T-helper 1 cell treated with Interleukin-12 subunit alpha and Interleukin-12 subunit beta and Interleukin-4 antibody, amounts not matched to agents 30 ng/mL and 1 ng/mL, for 36 hours (primary cell): ENCODE measurements at places on chromosomes 7 and 10. TPM values are rescaled to one million over a fixed set of nuclear protein-coding genes. Genes with fewer than 3 reads are reported as not detected.

NCAPG2 gene
- total RNA-seq = 88.6 and 92.6 TPM in 2 replicates

PNLIPRP1 gene
- not detected in 2 replicates for total RNA-seq

CDC14C gene
- not detected in 2 replicates for total RNA-seq

ANKRD30A gene
- not detected in 2 replicates for total RNA-seq

GNGT1 gene
- not detected in 2 replicates for total RNA-seq

EPHA1 gene
- total RNA-seq = 0.20 and 0.66 TPM in 2 replicates

CALHM1 gene
- 0.17 and 0.25 TPM in 2 replicates for total RNA-seq

EPO gene
- total RNA-seq = not detected in 2 replicates
